ENCODE measurements at places on chromosomes 1 and 21. TPM values are rescaled to one million over a fixed set of nuclear protein-coding genes. Genes with fewer than 3 reads are reported as not detected.

- no peak for DNase-seq
These were observed 55.9 kb downstream of the VCAM1 start for GRCh38 chr1:100775483-100775882.

DNA sequence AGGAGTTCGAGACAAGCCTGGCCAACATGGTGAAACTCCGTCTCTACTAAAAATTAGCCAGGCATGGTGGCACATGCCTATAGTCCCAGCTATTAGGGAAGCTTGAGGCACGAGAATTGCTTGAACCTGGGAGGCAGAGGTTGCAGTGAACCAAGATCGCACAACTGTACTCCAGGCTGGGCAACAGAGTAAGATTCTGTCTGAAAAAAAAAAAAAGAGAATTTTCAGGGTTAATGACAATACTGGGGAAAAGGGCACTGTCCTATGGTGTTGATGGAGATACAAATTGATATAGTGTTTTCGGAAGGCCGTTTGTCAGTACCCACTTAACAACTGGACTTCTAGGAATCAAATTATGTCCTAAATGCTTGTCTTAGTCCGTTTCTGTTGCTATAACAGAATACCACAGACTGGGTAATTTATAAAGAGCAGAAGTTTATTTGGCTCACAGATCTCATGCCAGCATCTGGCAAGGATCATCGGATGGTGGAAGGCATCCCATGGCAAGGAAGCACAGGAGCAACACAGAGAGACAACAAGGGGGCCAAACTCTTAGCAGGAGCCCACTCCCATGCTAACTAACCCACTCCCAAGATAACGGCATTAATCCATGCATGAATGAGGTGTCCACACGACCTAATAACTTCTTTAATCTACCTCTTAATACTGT, 41.3 kb downstream of the ZBTB8A start:
- DNase-seq, result no peak

DNA sequence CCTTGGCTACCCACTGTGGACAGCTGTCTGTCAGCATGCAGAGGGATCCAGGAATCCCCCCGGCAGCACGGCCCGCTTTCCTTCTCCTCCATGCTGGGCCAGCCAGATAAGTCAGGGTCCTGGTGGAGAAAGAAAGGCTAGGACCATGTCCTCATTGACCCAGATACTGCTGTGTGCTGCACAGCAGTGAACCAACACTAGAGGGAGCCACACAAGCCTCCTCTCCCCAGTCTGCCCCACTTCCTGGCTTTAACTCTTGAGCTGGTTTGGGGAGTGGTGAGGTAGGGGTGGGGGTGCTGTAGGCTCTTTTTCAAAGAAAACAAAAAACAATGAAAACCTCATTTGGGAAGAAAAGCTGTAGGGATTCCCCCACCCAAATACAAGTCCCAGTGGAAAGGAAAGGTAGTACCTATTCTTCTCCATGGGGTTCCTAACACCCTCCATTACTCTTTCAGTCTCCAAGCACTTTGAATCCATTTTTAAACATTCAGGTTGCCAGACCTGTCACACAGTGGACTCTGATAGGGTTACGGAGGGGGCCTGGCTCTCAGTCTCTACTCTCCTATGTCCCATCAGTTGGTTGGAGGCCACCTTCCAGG, 84.9 kb upstream of the CD1D start:
- no peak for DNase-seq

DNA sequence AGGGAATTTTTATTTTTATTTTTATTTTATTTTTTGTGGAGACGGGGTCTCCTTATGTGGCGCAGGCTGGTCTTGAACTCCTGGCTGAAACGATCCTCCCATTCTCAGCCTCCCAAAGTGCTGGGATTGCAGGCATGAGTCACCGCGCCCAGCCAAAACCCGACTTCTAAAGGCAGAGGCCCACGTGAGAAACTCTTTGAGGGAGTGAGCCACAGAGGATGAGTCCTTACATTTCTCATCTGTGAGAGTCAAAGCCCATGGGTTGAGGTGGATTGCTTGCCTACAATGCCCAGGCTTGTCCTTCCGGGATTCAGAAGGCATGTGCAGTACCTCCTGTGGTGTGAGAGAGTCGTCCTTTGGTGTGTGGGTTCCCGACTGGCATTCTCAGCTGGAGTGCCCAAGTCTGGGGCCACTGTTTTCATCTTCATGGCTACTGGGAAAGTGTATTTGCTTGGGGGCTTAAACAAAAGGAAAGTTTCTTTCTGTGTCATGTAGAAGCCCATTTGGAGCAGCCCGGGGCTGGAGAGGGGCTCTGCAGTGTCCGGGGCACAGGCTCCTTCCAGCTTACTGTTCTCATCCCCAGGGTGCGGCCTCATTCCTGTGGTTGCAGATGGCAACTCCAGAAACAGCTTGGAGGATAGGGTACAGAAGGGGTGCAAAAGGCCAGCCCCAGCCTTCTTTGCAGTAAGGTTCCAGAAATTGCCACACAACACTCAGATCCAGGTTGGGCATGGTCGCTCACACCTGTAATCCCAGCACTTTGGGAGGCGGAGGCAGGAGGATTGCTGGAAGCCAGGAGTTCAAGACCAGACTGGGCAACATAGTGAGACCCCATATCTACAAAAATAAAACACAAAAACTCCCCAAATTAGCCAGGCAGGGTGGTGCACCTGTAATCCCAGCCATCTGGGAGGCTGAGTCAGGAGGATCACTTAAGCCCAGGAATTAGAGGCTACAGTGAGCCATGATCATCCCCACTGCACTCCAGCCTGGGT, 29.4 kb upstream of the CSF3R start:
- DNase-seq, result peak; percentile 40

DNA sequence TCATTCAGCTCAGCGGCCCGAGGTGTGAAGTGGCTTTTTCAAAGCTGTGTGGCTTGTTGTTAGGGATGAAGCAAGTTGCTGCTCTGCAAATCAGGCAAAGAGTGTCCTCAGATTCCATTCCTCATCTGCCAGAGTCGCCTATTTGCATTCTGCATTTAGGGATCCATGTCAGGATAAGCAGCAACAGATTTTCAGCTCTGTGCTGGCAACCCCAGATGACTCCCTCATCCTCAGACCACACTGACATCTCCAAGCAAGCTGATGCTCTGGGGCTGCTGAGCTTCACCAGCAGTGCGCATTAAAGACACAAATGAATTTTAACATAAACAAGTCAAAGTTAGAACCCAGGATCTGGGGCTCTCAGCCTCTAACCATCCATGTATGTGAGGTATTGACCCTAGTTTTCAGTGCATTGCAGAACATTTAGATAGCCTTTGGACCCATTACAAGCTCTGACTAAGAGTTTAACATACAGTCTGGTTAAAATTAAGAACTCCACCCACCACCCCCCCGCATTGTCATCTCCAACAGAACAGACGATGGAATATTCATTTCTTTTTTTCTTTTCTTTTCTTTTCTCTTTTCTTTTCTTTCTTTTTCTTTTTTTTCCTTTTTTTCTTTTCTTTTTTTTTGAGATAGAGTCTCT, 10.9 kb downstream of the CFAP107 start:
- DNase-seq, result no peak

DNA sequence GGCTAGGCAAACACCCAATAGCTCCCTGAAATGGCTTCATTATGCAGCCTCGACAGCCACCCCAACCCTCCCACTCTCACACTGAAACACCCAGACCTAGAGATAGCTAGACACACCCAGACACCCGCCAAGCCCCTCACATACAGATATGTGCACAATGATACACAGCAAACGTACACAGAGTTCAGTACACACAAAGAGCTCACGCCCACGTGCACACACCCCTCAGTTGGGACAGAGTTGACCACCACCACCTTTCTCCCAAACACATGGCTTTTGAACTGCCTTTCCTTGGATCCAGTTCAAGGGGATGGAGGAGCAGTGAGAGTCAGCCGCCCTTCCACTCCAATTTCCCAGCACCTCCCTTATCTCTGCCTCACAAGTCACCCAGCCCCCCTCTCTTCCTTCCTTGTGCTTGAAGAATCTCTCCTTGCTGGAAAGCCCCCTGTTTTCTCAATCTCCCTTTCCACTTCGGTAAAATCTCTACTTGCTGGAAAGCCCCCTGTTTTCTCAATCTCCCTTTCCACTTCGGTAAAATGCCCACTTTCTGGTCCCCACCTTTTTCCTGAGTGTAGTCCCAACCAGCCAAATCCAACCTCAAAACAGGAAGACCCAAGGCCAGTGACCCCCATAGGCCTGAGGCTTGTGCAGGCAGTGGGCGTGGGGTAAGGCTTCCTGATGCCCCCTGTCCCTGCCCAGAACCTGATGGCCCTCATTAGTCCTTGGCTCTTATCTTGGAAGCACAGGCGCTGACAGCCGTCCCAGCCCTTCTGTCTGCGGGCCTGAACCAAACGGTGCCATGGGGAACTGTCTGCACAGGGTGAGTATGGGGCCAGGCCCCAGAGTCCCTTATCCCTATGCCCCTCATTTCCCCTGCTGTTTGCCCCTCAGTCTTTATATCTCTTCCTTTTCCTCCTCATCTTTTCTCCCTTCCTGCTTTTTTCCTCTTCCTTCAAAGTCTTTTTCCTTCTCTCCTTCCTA, at the start of gene ACKR1:
Gene ACKR1 (plus strand): TSS at position 715 of the 981 bp plus-strand sequence. CDS start 85 bp downstream, at position 800.
- DNase-seq, result no peak

GRCh38 chr21:43903451-43904091, 38.5 kb downstream of the AGPAT3 start:
- peak; percentile 65 for DNase-seq

DNA sequence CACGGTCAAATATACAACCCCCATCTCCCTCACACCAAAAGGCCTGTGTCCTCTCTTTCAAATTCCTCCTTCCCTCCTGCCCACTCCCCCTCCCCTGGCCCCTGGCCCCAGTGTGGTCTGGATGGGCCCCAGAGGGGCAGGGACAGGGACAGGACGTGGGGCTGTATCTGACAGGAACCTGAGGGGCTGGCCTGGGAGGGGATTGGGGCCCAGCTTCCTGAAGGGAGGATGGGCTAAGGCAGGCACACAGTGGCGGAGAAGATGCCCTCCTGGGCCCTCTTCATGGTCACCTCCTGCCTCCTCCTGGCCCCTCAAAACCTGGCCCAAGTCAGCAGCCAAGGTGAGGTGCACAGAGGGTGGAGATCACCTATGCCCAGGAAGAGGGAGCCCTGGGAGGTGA, at the start of gene MPL:
Gene MPL (plus strand): TSS at position 231 of the 400 bp plus-strand sequence. CDS start 31 bp downstream, at position 262.
- peak; percentile 48 for DNase-seq

GRCh38 chr1:109395602-109396512, 1.9 kb downstream of the SORT1 start:
- no peak for DNase-seq

DNA sequence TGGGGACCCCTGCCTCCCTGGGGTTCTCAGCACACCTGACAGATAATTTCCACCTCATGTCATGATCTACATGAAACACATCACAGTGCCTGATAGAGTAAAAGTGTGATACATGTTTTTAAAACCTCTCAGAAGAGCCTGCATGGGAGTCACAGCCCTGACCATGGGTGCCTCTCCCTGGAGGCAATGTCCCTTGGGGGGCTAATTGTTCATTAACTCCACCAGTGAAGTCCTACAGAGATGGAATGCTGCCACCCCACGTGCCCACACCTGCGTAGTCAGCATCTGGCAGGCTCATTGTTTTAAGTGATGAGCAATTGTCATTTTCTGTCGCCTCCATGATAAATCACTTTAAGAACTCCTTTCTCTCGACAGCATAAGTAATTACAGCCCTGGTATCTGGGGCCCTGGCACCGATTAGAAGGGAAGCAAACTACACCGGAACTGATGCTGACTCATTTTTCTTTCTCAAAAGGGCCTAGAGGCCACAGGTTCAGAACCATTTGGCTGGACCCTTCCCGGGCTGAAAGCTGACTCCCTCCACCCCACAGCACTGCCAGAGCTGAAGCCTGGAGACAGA, 109.6 kb upstream of the GJB5 start:
- DNase-seq, result no peak

CR1L gene
- total RNA-seq, result not detected

MARK1 gene
- total RNA-seq, result 15.0 TPM

DNA sequence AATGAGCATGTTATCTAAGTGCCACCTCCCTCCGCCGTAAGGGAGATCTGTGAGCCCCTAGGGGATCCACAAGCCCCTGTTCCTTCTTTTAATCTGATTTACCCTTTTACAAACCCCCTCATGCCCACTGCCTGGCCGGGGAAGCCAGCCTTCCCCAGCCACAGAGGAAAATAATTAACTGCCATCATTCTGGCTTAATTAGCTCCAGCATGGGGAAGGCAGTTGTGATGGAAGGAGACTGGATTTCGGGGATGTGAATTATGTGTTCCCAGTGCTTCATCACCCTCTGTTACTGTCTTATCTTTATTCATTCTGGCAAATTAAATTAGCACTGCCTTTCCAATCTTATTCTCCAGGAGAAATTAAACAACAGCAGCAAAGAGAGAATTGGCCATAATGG, 135.8 kb downstream of the PTPRU start:
- DNase-seq, result no peak

GRCh38 chr1:151944126-151944856, 35.0 kb upstream of the THEM4 start:
- DNase-seq, result no peak

TMPRSS3 gene
- 0.16 TPM for total RNA-seq

DNA sequence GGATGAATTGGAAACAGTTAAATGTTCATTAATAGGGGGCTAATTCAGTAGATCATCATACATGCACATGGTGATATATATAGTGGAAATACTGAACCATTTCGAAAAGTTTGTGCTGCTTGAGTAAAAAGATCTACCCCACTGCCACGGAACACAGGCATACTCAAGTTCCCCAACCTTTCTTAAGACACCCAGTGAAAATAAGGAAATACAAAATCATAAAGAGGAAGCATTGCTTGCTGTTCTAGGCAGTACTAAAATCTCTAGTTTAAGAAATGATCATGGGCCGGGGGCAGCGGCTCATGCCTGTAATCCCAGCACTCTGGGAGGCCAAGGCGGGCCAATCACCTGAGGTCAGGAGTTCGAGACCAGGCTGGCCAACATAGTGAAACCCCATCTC, 37.6 kb upstream of the KIRREL1 start:
- no peak for DNase-seq

DNA sequence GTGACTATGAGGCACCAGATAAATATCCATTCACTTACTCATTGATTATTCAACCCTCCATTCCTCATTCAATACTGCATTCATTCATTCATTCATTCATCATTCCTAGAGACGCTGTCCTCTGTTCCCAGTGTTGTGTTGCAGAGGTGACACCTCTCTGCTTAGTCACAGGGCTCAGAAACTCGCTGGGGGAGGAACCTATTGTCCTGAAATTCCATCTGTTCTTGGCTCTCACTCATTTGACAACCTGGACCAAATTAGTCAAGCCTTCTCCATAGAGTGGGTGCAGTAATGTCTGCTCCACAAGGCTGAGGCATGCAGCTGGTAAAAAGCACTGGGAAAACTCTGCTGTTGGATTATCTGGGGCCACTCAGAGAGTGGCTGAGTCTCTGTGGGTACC, 49.7 kb downstream of the MYOM3 start:
- no peak for DNase-seq

- no peak for DNase-seq
These were observed 144.5 kb downstream of the SLC45A1 start for GRCh38 chr1:8462371-8462892.

LCE1E gene
- total RNA-seq, result not detected

DNA sequence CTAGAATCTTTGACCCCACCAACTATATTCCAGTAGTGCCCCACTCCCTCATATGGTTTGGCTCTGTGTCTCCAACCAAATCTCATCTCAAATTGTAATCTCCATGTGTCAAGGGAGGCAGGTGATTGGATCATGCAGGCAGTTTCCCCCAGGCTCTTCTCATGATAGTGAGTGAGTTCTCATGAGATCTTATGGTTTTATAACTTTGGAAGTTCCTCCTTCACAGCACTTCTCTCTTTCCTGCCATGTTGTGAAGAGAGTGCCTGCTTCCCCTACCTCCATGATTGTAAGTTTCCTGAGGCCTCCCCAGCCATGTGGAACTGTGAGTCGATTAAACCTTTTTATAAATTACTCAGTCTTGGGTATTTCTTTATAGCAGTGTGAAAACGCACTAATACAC, 7.7 kb upstream of the SAMD13 start:
- DNase-seq, result no peak

Measured in sigmoid colon (tissue), 7 donors.